ENCODE measurements at places on chromosomes 4 and X. TPM values are rescaled to one million over a fixed set of nuclear protein-coding genes. Genes with fewer than 3 reads are reported as not detected.

DNA sequence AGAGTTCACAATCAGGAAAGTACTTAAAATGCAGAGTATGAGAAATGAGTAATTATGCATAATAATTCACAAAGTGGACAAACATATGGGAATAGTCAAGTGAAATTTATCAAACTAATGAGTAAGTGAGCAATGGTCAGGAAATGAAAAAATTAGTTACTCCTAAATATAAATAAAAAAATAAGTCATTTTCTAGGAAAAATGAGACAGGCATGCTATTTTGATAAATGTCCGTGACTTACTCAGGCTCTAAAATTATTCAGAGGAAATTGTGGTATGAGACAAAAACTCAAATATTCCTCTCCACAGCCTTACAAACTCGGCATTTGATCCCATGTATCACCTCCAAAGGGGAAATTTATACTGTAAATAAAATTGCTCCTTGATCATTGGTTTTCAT, 181.2 kb downstream of the COX18 start:
- DNase-seq = no peak

DNA sequence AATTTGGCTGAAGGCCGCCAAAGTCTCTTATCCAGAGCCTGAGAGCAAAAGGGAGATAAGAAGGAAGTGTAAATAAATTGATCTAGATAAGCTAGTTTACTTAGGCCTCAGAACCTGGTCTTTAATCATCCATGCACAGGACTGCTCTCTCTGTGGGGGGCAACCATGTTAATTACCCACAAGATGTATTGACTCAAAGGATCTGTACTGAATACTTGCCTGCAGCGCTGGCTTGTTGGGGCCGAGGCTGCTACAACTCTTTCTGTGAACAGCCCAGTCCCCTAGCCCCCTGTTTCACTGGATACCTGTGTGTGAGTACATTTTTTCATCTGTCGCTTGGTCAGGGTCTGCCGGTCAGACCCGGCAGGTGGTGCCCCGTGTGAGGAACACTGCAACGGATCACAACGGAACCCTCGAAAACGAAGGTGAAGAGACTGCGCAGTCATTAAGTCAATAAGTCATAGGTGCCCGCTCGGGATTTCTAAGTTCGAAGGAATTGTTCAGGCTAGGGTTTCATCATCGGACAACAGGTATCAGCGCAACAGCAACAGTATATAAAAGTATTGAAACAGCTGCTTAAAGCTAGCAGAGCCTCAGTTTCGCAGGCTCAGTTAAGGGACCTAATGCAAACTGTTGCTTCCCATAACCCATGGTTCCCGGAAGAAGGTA, 8.3 kb downstream of the MAGEA11 start:
- no peak for DNase-seq

DNA sequence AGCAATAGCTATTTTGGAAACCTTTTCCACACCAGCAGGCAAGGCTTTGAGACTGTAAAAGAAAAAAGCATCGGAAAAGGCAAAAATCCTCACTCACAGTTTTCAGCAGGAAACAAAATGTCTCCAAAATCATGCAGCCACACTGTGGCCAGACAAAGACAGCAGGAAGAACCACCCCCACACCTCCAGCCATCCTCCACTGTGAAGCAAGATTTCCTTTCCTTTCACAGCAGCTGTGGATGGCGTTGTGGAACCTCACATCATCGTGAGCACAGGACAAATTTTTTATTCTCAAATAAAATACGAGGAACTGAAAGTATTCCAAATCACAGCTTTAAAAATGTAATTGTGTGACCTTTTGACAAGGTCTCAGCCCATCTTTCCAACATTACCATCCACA, 351.7 kb upstream of the NOCT start:
- no peak for DNase-seq

DNA sequence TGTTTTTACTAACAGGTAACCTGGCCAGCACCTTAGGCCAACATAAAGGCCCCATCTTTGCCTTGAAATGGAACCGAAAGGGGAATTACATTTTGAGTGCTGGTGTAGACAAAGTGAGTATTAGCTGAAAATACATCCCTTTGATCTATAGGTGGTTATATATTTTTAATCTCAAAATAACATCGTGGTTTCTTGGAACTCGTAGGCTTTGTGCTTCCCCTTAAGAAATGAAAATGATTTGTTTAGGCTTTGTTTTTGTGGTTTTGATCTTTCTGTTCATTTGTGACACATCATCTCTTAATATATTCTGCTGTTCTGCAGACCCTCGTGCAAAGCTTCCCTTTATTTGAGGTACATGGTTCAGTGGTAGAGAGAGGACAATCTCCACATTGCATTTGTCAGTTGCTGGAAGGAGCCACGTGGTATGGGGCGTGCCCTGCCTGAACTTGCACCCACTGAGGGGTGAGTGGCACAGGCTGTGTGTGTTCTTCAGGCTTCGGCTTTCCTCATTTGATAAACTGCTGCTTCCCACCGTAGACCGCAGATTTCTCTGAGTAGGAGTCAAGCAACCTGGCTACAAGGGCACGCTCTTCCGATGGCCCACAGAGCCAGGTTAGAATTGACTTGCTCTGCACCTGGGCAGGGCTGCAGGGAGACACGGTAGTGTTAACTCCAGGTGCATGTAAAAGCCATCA, 72.2 kb downstream of the GPR143 start:
- no peak for DNase-seq

- no peak for DNase-seq
Observed at GRCh38 chr4:169909897-169910296, 116.3 kb downstream of the MFAP3L start.

The SHISA3 gene
- polyA plus RNA-seq = 33.6 TPM

DNA sequence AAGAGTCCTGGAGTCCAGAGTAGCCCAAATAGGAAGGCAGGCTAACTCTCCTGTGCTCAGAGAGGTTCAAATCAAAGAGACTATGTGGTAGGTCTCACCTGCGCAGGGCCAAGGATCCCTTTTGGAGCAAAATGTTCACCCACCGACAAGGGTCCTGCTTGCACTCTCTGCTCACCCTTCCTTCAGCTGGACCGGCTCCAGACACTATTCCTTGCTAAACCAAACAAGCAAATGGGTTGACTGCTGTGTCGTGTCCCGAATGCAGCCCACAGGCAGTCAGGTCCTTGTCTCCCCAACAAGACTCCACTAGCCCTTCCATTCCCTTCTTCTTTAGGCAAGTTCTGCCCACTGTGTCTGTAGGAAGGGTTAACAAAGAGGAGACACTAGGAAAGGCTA, 760 bp downstream of the TRMT2B start:
- no peak for DNase-seq

The ZGRF1 gene
- polyA plus RNA-seq = 29.6 TPM

DNA sequence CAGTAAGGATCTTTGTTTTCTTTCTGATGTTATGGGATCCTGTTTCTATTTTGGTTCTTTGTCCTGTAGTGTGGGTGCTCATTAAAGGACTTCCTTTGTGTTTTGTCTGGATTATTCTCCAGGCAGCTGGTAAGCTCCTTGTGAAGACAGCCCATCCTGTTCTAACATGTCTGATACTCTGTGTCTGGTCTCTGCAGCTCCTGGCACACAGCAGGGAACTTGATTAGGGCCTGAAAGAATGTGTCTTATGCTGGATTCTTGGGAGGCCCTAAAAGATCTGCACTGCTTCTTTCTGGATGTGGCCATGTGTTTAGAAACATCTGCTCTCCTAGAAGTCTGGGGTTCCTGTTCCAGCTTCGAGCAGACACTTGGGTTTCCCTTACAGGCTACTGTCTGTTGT, 38.1 kb upstream of the ATXN3L start:
- DNase-seq = no peak

DNA sequence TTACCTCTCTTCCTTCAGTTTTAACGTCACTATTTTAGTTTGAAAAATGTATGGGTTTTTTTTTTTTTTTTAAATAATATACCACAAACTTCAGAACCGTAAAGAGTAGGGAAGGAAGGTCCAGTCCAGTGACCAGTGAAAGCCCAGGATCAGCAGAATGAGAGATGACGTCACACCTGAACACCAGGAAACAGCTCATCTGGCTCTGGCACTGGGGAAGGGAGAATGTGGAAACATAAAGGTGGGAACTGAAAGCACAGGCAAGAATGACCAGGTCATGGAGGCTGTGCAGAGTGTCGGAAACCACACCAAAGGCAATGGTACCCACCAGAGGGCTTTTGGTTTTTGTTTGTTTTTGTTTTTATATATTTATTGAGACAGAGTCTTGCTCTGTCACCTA, 141.2 kb downstream of the DHX15 start:
- DNase-seq = no peak

The DCAF4L1 gene
- polyA plus RNA-seq = 0.21 TPM

- no peak for DNase-seq
Observed at GRCh38 chr4:37243051-37243450, 1.5 kb upstream of the NWD2 start.

- no peak for DNase-seq
Observed at GRCh38 chr4:108674356-108674977, 24.1 kb downstream of the OSTC start.

DNA sequence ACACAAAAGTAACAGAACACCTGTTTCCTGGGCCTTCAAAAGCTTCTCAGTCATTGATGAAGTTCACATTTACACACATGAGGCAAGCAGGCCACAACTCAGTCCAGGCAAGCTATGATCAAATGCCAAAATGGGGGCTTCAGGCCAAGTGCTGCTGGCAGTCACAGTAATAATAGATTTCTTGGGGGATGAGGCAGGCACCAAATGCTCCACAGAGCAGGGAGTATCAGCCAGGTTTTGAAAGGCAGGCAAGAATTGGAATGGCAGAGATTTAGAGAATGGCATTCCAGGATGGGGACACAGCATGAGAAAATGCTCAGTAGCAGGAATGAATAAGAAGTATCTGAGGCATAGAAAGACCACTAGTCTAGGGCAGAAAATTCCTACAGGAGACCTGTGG, 52.8 kb downstream of the GRIA3 start:
- DNase-seq = no peak

The GUF1 gene
- 35.8 TPM for polyA plus RNA-seq

- no peak for DNase-seq
Observed at GRCh38 chr4:11081006-11081405, 347.7 kb downstream of the HS3ST1 start.

DNA sequence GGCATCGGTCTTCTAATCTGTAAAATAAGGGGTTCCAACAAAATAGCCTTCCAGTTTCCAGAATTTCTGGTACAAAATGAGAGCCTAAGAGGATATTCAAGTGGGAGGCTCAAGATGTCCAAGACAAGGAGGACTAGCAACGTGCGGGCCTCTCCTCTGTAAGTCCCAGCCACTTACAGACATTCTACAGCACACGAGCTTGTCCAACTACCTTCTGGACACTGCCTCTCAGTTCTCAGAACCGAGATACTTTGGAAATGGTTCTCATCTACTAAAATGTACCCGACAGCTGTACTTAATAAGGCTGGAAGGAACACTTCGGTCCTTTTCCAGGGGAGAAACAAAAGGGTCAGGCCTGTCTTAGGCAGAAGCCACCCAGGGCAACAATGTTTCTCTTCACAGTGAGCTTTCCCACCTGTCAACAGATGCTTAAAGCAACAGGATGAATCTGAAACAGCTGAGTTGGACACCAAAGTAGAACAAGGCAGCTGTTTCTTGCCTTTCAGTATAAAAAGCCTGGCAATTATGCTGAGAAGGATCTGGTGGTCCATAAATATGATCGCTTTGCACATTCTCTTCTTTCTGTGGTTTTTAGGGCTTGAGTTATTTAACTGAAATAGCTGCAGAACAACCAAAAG, 127.0 kb downstream of the HS6ST2 start:
- no peak for DNase-seq

DNA sequence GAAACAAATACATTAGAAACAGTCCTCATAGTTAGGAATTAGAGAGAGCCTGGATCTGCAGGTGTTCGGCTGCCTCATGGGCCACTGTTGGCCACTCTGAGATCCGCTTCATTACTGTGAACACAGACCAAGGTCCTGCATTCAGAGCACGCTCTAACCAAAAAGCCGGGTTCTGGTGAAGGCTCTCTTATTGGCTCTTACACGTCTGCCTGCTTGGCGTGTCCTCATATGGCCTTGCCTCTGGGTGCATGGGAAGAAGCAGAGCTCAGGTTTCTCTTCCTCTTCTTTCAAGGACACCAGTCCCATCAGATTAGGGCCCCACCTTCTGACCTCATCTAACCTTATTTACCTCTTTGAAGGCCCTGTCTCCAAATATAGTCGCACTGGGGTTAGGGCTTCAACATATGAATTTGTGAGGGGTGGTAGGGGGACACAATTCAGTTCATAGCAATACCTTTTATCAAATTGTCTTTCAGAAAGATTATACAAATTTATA, 37.1 kb upstream of the ELF2 start:
- no peak for DNase-seq

- DNase-seq = no peak
Observed at GRCh38 chr4:67288964-67289363, 256.3 kb downstream of the CENPC start.

The BMX gene
- polyA plus RNA-seq = 2.3 TPM

GRCh38 chrX:133606990-133607389, 191.7 kb upstream of the GPC4 start:
- DNase-seq = no peak

DNA sequence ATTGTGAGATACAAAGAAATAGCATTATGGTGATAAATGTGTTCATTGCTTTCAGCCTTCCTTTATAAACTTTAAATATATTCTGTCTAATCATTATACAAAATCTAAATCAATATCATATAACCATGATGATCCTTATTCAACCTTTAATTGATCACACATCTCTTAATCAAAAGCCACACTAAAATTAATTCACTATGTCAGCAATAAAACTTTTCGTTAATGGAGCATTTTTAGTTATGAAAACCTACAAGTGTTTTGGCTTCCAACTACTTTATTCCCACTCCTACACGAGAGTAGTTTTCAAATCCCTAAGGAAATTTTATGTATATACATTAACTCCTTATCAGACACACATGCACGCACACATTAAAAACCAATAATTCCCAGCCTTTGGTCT, 530.2 kb downstream of the KCTD8 start:
- no peak for DNase-seq

The SERTM2 gene
- not detected for polyA plus RNA-seq

DNA sequence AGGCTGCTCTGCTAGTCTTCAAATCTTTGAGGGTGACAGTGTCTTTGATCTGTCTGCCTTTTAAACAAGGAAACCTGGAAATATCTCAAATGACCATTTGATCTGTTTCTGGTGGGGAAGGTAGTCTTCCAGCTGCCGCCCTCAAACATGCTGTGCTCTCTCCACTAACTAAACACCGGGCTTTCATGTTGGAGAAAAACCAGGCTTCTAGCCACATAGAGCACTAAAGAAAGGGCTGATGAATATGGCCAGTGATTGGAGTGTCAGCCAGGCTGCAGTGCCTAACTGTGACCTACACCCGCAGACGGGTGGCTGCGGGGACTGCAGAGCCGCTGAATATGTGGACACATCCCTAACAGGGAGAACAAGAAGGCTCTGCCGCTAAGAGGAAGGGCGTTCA, 85.9 kb downstream of the UNC5C start:
- no peak for DNase-seq

The PLXNB3 gene
- 2.1 TPM for polyA plus RNA-seq

DNA sequence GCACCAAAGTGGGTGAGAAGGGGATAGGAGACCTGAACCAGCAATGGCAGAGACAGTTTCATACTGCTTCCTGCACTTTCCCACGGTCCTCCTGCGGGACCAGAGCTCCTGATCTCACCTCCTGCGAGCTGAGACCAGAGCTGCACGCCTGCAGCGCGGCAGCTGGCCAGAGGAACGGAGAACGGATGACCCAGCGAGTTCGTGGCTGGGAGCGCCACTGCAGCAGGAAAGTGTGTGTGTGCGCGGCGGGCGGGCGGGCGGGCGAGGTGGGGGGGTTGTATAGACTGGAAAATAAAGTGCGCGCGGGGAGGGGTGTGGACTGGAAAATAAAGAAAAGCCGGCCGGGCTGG, 16.5 kb downstream of the MCF2 start:
- no peak for DNase-seq

Data from right lung (tissue), 10 donors.